Activated naive CD4-positive, alpha-beta T cell (primary cell): ENCODE measurements at places on chromosomes 11 and 22.

DNA sequence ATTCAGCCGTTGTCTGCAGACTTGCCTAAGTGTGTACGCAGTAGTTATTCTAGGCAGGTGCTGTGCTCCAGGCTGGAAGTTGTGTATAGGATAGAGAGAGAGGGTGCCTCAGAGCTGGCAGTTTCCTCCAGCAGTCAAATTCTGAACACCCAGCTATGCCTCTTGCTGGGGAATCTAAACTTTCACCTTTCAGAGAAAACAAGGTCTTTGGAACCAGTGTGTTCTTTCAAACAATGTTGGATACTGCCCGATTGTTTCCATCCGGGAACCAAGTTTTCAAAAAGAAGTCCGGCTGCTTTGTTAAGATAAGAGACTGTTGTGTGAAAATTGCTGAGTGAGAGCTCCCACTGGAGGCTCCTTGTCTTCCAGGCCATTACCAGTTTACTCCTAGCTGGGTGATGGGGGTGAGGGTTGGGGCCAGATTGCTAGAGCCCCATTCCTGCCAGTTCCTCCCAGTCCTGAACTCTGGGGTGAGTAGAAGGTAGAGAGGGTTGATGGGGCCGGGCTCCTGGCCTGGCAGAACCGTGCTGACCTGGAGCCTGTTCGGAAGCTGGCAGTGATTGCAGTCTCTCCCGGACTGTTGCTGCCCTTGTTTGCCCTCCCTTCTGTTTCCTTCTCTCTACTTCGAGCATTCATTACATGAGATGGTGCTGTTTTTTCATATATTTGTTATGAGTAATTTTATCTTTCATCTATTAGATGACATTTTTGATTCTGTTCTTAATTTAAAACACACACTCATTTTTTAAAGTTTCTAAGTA, 150.2 kb downstream of the TEAD1 start:
- DNase-seq, result no peak

- no peak for DNase-seq
Observed at GRCh38 chr11:76371170-76371569, 9.8 kb downstream of the THAP12 start.

- DNase-seq, result no peak
Observed at GRCh38 chr22:19654338-19654987, 59.8 kb upstream of the SEPTIN5 start.

DNA sequence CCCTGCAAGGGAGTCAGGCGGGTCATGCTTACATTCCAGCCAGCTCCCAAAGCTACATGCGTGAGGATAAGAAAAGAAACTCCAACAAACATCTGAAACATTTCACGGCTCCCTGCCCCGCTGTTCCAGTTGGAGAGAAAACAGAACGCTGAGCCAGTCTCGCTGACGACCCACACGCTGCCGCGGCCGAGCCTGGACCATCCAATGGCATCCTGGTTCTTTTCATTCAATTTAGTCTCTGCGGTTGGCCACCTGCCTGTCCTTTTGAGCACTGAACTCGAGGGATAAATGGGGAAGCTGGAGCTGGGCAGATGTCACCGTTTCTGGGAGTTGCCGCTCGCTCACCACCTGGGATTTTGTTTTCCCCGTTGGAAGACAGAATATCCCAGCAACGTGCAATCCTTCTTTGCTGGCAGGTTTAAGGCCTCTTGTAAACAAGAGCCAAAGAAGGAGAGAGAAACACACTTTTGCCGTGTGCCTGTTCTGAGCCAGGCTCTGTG, 45.3 kb upstream of the SHISAL1 start:
- no peak for DNase-seq

DNA sequence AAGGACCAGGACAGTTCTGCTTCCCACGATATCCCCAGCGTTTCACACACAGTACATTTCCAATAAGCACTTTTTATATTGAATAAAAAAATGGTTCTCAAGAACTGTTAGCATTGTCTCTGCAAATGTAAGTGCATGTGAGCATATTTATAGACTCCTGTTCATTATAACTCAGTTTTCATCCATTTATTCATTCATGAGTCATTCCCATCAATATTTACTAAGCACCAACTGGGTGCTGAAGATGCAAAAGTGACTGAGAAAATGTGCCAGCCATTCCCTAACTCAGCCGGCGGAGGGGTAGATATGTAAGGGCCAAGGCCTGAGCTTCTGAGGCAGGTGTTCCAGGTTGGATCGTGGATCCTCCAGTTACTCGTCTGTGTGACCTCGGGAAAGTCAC, 64.8 kb downstream of the CACNG2 start:
- no peak for DNase-seq

GRCh38 chr11:108886660-108887009, 221.8 kb downstream of the DDX10 start:
- DNase-seq, result no peak

DNA sequence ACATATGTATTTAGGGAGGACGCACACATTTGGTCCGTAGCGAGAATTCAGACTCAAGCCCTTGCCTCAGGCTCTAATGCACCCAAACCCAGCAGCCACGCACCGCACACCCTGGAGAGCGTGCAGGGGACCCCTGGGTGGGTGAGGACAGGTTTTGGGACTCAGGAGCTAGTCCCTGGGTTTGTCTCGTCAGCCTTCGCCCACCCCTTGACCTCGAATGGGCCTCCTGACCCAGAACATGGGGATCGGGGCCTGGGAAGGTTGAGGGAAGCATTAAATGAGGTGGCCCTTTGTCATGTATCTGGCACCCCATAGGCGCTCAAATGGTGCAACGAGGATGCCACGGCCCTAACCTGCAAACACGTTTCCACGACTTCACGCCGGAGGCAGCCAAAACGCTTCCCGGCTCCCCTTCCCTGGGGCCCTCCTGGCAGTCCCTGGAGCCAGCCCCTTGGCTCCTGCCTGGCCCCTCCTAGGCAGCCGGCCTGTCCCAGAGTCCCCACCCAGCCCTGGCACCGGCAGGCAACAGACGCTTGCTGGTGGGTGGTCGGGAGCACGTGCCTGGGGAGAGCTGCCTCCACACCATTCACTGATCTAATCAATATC, 5.5 kb upstream of the LINC01488 start:
- DNase-seq, result no peak

GRCh38 chr11:86416494-86416893, 41.8 kb downstream of the CCDC81 start:
- DNase-seq, result no peak

GRCh38 chr11:657691-658126, 20.6 kb downstream of the DRD4 start:
- DNase-seq, result no peak

DNA sequence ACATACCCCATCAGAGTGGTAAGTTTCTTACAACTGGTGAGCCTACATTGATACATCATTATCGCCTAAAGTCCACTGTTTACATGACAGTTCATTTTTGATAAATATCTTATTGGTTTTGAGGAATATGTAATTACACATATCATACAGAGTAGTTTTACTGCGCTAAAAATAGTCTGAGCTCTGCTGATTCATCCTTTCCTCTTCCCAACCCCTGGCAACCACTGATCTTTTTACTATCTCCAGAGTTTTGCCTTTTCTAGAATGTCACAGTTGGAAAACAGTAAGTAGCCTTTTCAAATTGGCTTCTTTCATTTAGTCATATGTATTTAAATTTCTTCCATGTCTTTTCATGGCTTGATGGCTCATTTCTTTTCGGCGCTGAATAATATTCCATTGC, 112.8 kb downstream of the LARGE1 start:
- DNase-seq, result no peak

DNA sequence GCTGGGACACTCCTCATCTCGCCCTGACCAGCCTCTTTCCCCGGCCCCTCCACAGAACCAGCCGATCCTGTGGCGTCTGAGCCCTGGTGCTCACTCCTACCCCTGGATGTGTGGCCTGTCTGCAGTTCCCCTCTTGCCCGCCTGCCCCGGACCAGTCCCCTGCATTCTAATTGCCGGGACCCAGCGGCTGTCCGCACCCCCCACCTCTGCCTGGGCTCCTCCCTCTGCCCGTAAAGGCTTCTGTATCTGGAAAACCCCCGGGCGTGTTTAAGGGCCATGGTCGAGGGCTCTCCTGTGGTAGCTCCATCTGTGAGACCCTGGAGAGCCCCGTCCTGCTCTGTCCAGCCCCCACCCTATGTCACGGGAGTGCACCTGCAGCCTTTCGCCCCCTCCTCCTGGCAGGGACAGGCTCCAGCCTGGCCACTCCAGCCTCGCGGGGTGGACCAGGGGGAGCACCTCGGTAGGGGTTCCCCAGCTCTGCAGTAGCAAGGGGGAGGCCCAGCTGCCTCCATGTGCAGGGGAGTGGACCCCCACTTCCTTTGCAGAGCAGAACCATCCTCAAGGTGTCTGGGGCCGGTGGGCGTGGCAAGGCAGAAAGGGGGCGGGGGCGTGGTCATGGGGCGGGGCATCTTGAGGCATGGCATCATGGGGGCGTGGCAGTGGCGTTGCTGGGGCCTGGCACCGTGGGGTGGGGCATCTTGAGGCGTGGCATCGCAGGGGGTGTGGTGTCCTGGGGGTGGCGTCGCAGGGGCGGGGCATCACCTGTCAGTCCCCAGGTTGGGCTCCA, 430.4 kb downstream of the TBC1D22A start:
- no peak for DNase-seq

DNA sequence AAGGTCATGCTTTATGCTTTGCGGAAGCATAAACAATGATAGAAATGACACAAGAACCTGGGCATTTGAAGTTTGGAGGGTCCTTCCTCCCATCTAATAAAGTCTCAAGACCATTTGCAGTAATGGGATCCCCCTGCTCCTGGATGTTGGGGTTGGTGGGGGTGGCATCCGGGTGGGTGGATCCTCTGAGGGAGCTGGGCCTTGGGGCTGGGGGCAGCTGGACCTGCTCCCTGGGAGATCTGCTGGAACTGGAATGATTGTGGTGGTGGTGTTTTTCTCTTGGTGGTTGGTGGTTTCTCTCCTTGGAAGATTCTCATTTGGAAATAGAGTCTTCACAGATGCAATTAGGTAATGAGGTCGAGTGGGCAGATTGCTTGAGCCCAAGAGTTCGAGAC, 2.2 kb upstream of the NAP1L4 start:
- no peak for DNase-seq

DNA sequence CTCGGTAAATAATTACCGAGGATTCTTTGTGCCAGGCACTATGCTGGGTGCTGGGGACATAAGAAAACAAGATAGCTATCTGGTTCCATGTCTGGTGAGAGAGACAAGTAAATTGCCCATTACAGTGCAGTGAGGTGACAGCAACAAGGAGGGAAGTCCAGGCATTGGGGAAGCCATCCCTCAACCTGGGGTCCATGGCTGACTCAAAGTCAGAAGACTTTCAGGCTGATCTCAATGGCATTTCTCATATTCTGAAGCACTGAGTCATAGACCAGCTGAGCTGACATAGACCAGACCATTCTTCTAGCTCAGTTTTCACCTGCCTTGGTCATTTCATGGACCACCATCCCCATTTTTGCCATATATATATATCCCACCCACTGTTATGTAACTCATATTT, 158.8 kb downstream of the TTC17 start:
- DNase-seq, result no peak

- DNase-seq, result no peak
Observed at GRCh38 chr11:80414181-80415165, 973.6 kb upstream of the TENM4 start.

DNA sequence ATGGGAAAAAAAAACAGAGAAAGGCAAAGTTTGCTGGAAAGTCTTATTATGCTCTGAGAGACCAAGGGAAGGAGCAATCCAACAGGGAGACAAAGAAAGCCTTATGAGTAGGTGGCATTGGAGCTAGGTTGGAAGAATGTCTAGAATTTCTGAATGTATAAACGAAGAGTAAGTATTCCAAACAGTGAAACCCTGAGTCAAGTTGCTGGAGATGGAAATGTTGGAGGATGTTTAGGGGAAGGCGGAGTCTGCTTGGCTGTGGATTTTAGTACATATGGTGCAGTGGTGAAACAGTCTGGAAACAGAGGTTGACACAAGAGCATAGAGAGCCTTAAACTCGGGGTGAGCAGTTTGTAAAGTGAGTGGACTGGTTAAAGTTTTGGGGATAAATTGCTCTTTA, 314.8 kb upstream of the CADM1 start:
- DNase-seq, result no peak

GRCh38 chr11:44711787-44712608, 14.8 kb upstream of the TSPAN18 start:
- DNase-seq, result no peak

DNA sequence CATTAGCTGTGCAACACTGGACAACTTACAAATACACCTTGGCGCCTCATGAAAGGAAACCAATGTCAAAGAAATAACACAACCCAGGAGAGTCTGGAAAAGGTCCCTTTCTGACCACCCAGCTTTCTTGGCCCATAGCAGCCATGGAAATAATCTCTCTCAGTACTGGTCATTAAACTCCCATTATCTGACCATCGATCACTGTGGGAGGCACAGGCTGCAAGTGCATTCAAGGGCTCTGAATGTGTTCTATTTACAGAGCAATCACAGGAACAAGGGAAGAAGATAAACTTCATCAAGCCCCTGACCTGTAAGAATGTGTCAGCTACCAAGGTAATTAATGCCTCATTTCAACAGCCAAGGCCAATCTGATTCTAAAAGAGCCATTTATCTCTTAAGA, 40.1 kb downstream of the CTSC start:
- no peak for DNase-seq

DNA sequence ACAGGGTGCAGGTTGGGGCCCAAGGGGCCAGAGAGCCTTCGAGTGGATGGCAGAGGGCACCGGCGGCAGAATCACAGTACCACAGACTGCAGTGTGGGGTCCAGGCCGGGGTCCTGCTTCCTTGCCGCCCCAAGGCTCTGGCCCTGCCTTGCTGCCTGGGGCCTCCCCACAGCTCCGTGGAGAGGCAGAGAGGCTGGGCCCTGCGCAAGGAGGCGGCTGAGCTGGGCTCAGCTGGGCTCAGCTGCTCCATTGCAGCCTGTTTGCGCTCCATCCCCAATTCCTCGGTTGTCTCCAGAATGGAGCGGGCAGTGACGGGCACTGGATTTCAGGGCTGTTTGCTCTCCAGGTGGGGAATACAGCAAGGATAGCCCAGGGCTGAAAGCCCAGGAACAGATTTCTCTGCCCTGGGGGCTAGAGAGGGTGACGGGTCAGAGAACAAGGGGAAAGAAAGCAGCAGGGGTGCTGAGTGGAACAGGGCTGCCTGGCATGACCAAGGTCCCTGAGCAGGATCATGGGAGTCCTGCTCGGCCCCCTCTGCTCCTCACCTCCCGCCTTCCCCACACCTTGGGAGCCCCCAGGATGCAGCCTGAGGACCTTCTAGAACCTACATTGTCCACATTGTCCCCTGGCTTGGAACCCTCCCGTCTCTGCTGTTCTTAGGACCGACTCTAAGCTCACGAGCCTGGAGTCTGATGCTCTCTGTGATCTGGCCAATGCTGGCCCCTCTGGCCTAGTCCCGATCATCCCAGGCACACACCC, 18.9 kb downstream of the MRGPRG start:
- DNase-seq, result no peak

GRCh38 chr11:123681030-123681429, 26.6 kb upstream of the SCN3B start:
- no peak for DNase-seq

- DNase-seq, result no peak
Observed at GRCh38 chr22:21447694-21448402, 19.3 kb upstream of the TMEM191C start.
